ENCODE measurements at places on chromosomes 13 and 19. TPM values are rescaled to one million over a fixed set of nuclear protein-coding genes. Genes with fewer than 3 reads are reported as not detected.
A peak's percentile ranks its signal among the peaks of the same experiment; 100 is the strongest.

DNA sequence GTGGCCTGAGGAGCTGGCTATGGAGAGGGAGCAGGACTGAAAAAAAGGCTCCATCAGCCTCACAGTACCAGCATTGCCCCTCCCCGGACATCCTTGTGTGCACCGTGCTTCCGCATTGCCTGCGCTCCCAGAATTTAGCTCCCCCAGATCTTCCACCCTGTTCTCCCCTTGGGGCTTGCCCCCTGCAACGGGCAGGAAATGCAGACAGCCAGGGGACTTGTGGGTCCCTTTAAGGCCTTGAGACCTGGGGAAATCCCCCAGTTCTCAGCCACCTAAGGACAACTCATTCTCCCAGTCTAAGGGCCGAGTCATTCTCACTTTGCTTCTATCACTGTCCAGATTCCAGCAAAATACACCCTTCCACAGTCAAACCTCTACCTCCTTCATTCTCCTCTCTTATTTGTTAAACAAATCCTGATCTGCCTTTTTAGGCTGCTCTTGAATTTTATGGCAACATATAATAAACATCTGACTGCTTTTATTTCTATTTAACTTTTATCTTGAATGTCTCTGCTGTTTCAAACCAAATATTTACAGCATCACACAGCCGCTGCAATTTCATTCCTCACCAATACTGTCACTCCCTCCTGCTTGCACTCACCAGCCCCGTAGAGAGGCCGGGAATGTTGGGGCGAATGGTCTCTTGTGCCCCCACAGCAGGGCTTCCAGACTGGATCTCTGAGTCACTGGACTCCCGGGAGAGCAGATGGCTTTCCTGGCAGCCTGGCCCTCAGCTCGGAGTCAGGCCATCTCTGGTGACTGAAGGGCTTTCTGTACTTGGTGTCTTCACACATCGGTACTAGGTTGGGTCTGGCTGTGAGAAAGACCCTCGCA, 221.9 kb downstream of the TSHZ3 start:
- DNase-seq, result no peak

- DNase-seq, result no peak
Measured at GRCh38 chr13:94182185-94182761, 297.2 kb downstream of the DCT start.

DNA sequence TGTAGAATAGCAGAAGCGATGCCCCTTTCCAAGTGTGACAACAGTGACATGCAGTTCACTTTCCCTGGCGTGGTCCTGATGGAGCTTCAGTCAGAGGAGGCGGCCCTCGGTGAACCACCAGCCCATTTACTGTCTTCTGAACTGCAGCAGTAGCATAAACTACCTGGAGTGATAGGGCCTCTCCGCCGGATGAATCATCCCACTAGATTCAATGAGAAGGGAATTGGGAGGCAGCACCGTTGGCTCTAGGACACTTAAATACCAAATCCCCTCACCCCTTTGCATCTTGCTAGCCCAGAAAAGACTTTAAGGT, 112.8 kb upstream of the GPR12 start:
- DNase-seq, result no peak

DNA sequence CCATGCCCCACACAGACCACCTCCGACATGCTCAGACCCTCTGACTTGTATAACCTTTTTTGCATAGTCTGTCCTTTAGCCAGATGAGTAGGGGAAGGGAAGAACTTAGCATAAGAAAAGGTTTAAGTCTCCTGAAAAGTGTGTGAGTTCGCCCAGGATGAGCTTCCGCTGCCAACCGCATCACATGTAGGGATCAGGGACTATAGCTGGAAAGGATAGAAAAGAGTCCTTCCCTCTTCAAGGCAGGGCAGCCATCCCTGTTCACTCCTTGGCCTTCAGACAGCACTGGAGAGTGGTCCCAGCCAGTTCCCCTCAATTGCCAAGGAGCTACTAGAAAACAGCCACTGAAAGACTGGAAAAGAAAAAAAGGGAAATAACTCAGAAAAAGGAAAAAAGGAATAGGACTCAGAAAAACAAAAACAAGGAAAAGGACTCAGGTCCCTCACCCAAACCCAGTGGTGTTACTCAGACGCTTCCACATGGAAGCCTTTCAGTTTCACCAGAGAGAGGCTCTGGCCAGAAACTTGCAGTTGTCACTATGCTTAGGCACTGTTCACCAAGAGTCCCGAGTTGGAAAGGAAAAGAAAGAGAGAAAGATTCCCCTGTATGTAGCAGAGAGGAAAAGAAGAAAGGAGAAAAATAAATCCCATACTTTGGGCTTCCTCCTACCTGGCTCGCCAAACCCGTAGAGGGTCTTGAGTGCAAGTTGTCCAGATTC, 5.6 kb upstream of the TM9SF2 start:
- no peak for DNase-seq

GRCh38 chr19:32691291-32691951, at the start of gene NUDT19:
Gene NUDT19 (plus strand): TSS chr19:32691821. CDS start chr19:32691961, 140 bp downstream.
- peak; percentile 89 for DNase-seq

- no peak for DNase-seq
Measured at GRCh38 chr13:20161275-20161950, 561 bp upstream of the GJA3 start.

The PSG4 gene
- not detected for polyA plus RNA-seq

The ETV2 gene
- polyA plus RNA-seq, result 5.6 TPM

The SERTAD1 gene
- polyA plus RNA-seq, result 4.6 TPM

The ATP4A gene
- polyA plus RNA-seq, result not detected

The KIR3DL1 gene
- not detected for polyA plus RNA-seq

GRCh38 chr13:50613356-50613831, 230.1 kb downstream of the DLEU7 start:
- no peak for DNase-seq

DNA sequence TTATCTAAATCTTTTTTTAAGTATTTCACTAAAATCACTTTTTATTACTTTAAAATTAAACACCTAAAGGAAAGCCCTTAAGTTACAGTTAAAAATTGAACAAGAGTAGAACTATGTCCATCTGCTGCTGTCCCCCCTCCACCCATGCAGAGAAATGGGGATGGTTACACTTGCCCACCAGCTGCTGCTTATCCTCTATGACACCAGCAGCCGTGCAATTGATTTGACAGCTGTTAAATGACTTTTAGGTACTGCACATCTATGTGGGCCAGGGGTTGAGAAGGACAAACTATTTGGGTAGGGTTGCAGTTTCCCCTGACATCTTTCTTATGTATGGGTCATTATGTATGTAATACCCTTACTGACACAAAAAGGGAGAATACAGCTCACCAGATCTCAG, 77.2 kb downstream of the TBC1D4 start:
- DNase-seq, result no peak

- DNase-seq, result no peak
Measured at GRCh38 chr19:4049432-4049831, 17.3 kb downstream of the ZBTB7A start.

DNA sequence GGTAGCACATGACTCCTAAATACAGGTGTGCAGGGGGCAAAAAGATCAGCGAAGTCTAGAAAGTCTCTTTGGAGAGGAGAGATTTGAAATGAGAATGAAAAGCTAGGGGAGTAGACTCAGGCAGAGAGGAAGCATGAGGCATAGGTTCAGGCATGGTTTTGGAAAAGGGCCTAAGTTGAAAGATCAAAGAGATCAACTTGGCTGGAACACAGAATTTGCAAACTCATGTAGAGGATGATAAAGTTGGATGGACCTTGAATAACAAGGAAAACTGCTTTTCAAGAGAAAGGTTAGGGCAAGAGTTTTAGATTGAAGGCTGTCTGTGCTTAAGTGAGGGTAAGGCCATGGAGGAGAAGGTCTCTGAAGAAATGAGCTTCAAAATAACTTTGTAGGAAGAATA, 47.4 kb upstream of the UBAC2 start:
- DNase-seq, result no peak

DNA sequence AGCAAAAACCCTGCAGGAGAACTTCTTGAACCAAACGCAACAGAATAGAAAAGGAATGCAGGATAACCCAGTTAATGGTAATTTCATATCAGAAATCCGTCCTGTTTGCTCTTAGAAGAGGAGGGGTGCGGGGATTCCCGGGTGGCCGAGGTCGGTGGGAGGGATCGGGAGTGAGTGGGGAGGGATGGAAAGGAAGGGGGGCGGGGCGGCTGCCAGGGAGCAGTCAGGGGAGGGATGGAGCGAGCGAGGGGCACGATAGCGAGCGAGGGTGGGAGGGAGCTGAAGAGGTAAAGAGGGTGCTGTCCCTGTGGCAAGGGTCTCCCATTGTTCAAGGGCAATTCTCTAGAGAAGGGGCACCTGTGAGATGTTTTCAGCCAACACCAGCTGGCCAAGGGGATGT, 26.5 kb downstream of the CD177 start:
- no peak for DNase-seq

- no peak for DNase-seq
Measured at GRCh38 chr19:1249990-1250436, 1.6 kb downstream of the MIDN start.

The ATP5F1D gene
- 365 TPM for polyA plus RNA-seq

- no peak for DNase-seq
Measured at GRCh38 chr13:75635101-75635827, 866 bp upstream of the LMO7 start.

- DNase-seq, result no peak
Measured at GRCh38 chr13:102710261-102710679, 15.4 kb upstream of the METTL21C start.

- DNase-seq, result no peak
Measured at GRCh38 chr13:63075126-63075525, 1659.5 kb upstream of the PCDH20 start.

- no peak for DNase-seq
Measured at GRCh38 chr13:75271846-75272245, 210.1 kb downstream of the TBC1D4 start.

The ACP7 gene
- 1.3 TPM for polyA plus RNA-seq

The KLK14 gene
- polyA plus RNA-seq, result 0.70 TPM

The TLE2 gene
- 139 TPM for polyA plus RNA-seq

The GPR18 gene
- not detected for polyA plus RNA-seq

- DNase-seq, result no peak
Measured at GRCh38 chr13:80975903-80976302, 635.0 kb upstream of the SPRY2 start.

- DNase-seq, result no peak
Measured at GRCh38 chr13:99078017-99078771, 100.3 kb upstream of the DOCK9 start.

The IGLON5 gene
- 5.1 TPM for polyA plus RNA-seq

DNA sequence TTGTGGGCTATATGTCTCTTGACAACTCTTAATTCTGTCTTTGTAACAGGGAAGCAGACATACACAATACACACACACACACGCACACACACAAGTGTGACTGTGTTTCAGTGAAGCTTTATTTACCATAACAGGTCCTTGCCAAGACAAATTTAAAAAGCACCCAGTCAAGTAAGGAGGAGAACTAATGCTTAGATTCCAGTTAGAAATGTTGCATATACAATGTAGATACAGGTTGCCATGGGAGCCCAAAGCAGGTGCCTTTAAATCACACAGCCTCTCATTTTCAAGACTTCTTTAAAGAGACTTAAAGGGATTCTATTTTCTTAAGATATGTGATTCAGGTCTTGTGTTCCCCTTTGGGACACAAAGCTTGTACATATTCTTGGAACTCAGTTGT, 1551.9 kb downstream of the EFNB2 start:
- no peak for DNase-seq

The FCER2 gene
- not detected for polyA plus RNA-seq

The STARD13 gene
- 3.2 TPM for polyA plus RNA-seq

The LILRA1 gene
- 0.31 TPM for polyA plus RNA-seq

DNA sequence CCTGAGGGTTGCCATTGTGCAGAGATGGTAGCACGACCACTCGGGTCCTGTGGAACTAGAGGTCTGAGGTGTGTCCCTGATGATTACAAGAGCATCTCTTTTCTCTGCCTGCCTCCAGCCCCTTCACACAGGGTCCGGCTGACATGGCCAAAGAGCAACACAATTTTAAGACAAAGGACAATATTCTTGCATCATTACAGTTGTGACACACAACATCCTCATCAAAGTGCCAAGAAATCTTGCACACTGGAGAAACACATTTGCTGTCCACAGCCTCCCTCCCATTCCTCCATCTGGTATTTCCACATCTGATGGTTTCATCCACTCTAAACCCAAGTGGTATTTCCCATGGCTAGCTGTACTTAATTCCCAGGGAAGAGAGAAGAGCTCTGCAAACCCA, 12.8 kb downstream of the COL4A1 start:
- no peak for DNase-seq

The C19orf18 gene
- polyA plus RNA-seq, result 0.53 TPM

The PLD3 gene
- polyA plus RNA-seq, result 467 TPM

- DNase-seq, result peak; percentile 86
Measured at GRCh38 chr19:12965017-12965811, 4.2 kb upstream of the DAND5 start.

The LACC1 gene
- polyA plus RNA-seq, result 1.4 TPM

- no peak for DNase-seq
Measured at GRCh38 chr13:113537205-113537604, 46.7 kb upstream of the DCUN1D2 start.

- DNase-seq, result no peak
Measured at GRCh38 chr13:32047793-32048192, 16.2 kb downstream of the FRY start.
